ENCODE measurements at places on chromosomes 3 and 15.

DNA sequence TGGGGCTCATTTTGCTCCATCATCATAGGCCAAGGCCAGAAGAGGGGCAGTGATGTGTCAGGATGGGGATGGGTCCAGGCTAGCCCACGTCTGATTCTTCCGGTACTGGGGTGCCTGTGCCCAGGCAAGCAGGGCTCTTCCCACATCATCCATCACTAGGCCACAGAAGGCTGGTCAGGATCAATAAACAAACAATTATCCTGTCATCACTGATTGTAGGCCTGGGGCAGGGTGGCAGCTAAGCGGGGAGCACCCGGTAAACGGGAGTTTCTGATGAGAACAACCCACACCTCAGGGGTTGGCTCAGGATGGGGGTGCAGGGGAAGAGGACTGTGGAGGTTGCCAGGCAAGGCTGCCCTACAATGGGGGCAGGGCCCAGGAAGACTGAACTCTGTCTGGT, 18.1 kb upstream of the CACNA2D2 start:
- DNase-seq: no peak

GRCh38 chr3:50146316-50146901, 8.7 kb upstream of the SEMA3F start:
- no peak for DNase-seq

GRCh38 chr15:60259469-60259868, 138.3 kb downstream of the ANXA2 start:
- no peak for DNase-seq

DNA sequence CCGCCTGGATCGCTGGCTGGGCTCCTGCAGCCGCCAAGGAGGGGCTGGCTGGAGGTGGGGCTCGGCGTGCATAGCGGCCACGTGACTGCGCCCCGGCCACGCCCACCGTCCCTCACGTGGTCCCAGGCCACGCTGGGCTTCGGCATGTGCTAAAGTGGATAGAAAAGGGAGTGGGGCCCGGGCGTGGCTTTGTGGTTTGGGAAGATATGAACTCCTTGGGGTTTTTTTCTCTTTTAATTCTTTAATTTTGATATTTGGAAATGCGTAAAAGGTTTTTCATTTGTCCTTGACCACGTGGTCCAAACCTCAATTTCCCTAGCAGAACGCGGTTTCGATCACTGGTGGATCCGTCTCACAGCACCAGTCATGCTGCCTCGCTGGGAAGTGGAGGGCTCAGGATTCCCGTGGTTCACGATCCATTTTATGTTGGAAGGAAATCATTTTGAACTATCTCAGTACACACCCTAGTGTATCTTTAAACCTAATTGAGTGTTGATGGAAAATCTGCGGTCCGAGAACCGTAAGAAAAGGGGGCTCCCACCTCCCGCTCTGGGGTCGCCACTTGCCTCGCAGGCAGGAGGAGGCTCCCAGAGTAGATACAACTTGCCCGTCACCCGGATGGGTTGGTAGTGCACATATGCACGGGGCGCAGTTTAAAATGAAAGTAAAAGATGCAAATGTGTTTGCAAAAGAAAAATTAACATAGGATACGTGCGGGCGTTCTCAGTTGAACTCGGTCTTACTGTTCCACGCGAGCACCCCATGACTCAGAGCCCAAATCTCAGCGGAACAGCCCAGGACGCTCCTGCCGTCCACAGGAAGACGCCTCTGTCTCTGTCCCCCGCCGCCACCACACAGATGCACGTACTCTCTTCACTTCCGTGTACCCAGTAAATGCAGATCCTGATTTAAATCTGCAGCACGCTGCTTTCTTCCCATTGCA, 141.9 kb downstream of the PGPEP1L start:
- peak; percentile 55 for DNase-seq

DNA sequence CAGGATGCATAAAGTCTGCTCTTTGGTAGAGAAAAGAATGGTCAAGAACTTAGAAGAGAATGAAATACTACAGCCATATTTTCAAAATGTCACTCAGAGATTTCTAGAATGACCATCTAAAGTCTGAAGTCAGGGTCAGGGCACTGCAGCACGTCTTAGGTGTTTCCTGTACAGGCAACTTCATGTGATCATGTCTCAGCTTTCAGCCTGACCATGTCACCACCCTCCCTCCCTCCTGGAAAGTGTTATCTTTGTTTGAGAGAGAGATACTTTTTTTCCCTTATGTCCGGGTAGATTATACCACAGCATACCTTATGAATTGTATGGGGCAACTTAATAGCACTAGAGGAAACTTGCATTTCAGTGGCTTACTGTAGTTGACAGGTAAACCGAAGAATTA, 558.0 kb upstream of the TGFBR2 start:
- no peak for DNase-seq

DNA sequence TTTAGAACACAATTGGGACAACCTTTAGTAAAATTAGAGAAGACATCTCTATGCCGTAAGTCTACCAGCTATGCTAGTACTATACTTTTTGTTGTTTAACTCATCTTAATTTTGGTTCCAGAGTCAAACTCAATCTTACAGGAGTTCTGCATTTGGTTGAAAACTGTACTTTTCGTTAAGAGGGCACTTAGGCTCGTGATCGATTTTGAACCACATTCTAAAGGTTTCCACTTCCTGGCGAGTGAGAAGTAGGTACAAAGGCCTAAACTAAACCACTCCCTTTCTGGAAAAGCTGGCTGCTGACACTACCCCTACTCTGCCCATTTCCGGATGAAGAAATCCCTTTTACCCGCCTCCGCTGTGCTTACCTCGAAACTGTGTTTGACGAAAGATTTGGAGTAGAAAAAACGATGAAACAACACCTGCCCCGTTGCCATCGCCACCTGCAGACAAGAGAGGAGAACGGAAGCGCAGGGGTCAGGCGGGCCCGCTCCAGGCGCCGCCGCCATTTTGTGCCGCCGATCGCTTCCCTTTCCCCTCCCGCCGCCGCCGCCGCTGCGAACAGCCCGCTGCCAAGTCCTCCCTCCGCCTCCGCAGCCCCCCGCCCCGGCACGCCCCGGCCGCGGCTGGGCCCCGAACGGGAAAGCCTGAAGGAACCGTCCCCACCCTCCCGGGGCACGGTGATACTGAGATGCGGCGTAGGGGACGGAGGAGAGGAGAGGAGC, 748 bp downstream of the CCNL1 start:
- DNase-seq: peak; percentile 72

- DNase-seq: no peak
Observed at GRCh38 chr3:123431658-123432324, 17.1 kb downstream of the ADCY5 start.

DNA sequence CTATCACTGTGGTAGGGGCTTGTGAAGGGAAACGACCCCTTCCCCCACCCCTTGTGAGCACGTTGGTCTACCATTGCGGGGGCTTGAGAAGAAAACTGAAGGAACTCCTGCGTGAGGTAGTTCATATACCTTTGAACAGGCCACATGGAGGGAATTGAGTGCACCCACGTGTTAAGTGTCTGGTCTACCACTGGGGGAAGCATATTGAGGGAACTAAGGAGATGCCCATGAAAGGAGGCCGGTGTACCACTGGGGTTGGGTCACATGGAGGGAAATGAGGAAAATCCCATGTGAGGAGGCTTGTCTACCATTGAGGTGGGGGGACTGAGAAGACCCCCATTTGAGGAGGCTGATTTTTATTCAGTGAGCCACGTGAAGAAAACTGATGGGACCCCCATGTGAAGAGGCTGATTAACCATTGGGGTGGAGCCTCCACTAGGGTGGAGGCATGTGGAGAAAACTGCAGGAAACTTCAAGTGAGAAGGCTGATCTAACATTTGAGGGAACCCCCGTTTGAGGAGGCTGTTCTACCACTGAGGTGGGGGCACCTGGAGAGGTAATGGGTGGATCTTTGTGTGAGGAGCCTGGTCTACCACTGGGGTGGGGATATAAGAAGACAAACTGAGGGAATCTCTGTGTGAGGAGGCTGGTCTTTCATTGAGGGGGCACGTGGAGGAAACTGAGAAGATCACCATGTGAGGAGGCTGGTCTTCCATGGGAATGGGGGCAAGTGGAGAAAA, 163.2 kb downstream of the FBLN2 start:
- no peak for DNase-seq

GRCh38 chr3:102206511-102207031, 228.2 kb upstream of the ZPLD1 start:
- no peak for DNase-seq

DNA sequence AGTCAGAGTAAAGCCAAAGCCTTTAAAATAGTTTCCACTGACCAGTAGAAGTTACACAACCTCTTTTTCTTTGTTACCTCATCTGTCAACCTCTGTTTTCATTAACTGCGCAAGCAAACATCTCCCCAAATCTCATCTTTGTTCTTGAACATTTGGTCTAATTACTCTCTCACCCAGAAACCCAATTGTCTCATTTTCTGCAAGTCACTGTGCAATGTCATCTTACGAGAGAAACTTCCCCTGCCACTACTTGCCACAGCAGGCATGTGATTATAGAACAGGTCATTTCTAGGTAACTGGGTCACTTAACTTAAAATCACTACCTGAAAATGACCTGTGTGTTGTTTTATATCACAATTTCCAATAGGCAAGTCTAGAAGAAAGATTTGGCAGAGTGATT, 159.4 kb downstream of the SI start:
- no peak for DNase-seq

DNA sequence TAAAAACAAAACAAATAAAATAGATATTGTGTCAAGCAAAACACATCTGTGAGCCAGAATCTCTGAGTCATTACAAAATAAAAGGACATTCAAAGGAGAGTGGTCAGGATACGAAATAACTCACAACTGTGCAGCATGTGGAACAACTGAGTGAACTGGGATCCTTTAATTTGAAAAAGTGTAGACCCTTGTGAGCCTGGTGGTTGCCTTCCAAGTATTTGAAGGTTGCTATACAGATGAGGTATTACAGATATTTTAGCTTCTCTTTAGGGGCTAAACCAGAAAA, 26.7 kb downstream of the KCNMB2 start:
- no peak for DNase-seq

GRCh38 chr15:91471468-91471867, 371.4 kb downstream of the SV2B start:
- DNase-seq: no peak

DNA sequence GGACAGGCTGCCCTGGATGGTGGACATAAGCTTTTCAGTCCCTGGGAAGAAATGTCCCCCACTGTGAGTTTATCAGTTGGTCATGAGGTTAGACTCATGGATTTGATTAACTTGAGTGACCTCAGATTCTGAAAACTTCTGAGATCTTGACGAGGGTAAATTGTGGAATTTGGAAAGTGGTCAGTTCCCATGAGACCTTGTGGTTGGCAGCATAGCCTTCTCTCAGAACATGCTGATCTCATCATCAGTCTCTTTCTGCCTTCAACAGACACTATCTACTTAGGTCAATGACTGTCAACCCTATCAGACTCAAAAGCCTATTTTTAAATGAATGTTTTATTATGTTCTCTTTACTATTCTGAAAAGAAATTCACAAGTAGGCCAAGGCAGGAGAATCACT, 45.6 kb upstream of the NDUFB4 start:
- DNase-seq: no peak

DNA sequence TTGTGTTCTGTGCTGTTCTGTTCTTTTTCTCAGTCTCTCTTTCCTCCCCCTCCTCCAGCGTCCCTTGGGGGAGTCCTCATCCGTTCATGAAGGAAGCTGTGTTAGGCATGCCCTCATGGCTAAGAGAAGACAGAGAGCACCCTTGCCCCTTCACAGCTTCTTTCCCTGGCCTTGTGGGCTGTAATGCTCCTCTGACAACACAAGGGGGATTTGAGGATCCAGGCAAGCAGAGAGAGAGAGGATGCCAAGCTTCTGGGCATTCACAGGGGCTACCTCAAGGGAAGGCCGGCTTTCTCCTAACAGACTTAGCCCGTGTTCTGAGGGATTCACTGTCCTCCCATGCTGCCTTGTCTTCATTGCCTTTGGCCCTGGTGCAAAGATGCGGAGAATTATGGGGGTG, 389.5 kb downstream of the LRTM1 start:
- no peak for DNase-seq

GRCh38 chr15:77904901-77905300, 172.6 kb downstream of the TBC1D2B start:
- no peak for DNase-seq

GRCh38 chr3:14549256-14549919, 9.2 kb upstream of the GRIP2 start:
- DNase-seq: no peak

GRCh38 chr3:18159681-18160080, 265.5 kb downstream of the SATB1 start:
- DNase-seq: no peak

GRCh38 chr3:128684986-128685726, 34.5 kb upstream of the RPN1 start:
- no peak for DNase-seq
